ENCODE measurements at places on chromosomes 5 and 9.

DNA sequence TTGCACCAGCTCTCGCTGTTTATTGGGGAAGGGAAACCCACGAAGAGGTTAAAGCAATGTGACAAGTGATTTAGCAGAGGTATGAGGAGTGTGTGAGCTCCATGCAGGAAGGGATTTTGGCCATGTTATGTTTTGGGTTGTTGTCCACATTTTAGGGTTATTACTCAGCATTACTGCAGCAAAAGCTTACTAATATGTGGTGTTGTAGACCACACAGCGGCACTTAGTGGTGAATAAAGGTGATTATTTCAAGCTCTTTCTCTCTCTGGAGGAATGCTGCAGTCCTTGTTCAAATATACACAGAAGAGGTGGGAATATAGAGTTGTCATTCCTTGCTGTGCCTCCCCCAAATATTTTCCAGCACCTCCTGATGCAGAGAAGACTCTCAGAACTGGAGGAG, 29.7 kb upstream of the AKNA start:
- DNase-seq, result no peak

- DNase-seq, result no peak
Observed at GRCh38 chr9:82129708-82130107, 141.1 kb downstream of the SPATA31D1 start.

DNA sequence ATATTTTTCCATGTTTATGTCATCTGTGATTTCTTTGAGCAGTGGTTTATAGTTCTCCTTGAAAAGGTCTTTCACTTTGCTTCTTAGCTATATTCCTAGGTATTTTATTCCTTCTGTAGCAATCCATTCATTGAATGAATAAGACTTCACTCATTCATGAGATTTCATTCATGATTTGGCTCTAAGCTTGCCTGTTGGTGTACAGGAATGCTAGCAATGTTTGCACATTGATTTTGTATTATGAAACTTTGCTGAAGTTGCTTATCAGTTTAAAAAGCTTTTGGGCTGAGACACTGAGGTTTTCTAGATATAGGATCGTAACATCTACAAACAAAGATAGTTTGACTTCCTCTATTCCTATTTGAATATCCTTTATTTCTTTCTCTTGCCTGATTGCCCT, 15.9 kb downstream of the RLN2 start:
- DNase-seq, result no peak

GRCh38 chr5:132747616-132748440, 602 bp downstream of the CCNI2 start:
- no peak for DNase-seq

DNA sequence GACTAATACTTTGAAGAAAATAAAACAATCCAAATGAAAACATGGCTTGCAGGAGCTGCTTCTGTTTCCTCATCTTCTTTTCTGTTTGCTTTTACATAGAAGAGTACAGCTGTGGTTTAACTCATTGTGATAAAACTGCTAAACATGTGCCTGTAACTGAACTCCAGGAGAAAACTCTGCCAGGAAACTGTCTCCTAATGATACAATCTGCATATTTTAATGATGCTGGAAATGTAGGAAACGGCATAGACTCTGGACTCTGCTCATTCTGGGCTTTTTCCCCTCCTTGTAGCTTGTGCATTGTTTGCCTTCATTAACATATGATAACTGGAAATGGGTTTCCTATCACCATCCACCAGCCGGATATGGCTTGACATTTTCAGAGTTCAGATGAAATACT, 813.3 kb upstream of the WWC1 start:
- DNase-seq, result no peak

DNA sequence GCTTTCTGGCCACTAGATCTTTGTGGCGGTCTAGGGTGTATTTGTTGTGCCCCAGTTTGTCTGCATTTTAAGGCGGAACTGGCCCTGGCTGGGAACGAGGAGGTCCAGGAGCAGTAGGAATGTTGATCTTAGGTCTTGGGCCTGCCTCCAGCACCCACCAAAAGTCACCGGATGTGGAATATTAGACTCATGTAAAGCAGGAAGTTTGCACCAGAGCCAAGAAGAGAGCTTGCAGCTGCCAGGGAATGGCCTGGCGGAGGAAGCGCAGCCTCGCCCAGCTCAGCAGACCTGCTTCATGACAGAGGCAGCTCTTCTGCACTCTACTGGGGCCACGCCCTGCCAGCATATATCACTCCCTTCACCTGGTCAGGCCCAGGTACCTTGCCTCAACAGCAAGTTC, 3.3 kb downstream of the GPX3 start:
- DNase-seq, result no peak

- DNase-seq, result no peak
Observed at GRCh38 chr9:137221506-137222111, 431 bp downstream of the RNF208 start.

- no peak for DNase-seq
Observed at GRCh38 chr9:103819936-103820335, 274.2 kb upstream of the SMC2 start.

DNA sequence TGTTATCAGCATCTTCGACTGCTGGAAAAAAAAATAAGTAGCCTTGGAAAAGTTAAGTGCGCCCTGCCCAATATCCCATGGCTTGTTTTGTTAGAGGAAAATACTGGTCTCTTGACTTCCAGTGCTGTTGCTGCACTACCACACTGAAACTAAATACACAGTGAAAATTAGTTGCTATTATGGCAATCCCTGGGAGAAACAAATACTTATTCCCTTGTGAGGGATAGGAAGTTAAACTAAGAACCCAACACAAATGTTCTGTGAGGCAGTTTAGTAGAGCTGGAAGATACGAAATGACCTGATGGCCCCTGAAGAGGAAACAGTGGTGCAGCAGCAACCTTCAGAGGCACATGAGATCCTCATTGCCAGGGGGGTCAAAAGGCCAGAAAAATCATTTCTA, 164.0 kb downstream of the ARL15 start:
- no peak for DNase-seq

DNA sequence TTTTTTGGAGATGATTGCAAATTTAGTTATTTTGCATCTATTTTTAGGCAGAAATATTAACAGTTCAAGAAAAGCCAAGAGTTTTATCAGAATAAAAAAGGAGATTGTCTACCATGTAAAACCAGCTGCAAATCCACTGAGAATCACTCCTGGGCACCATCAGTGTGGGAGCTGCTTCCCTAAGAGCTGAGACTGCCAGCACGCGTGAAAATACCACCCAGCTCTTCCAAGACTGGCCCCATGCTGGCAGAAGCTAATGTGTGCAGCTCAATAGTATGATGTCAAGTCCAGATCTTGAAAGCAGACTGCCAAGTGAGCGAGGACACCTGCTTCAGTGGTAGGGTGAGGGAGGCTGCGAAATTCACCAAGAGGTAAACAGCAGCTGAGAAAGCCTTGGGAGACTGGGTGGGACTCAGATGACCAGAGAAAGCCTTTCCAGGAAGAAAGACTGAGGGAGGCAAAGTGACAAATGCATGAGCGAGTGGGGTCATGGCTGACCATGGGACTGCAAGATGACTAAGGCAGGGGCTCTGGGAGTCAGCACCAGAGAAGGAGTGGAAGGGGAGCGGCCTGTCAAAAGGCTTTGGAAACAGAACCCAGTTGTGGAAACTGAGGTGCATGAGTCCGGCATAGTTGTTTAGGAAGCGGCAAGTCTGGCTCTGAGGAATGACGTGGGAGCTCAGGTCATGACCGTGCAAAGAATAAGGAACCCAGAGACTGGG, 200.9 kb downstream of the GADD45G start:
- no peak for DNase-seq

- no peak for DNase-seq
Observed at GRCh38 chr5:157594675-157595459, 19.3 kb upstream of the ADAM19 start.

- DNase-seq, result no peak
Observed at GRCh38 chr5:143713047-143714003, 98.6 kb upstream of the HMHB1 start.
